ENCODE measurements at places on chromosomes 11 and 22. TPM values are rescaled to one million over a fixed set of nuclear protein-coding genes. Genes with fewer than 3 reads are reported as not detected.
A peak's percentile ranks its signal among the peaks of the same experiment; 100 is the strongest.

DNA sequence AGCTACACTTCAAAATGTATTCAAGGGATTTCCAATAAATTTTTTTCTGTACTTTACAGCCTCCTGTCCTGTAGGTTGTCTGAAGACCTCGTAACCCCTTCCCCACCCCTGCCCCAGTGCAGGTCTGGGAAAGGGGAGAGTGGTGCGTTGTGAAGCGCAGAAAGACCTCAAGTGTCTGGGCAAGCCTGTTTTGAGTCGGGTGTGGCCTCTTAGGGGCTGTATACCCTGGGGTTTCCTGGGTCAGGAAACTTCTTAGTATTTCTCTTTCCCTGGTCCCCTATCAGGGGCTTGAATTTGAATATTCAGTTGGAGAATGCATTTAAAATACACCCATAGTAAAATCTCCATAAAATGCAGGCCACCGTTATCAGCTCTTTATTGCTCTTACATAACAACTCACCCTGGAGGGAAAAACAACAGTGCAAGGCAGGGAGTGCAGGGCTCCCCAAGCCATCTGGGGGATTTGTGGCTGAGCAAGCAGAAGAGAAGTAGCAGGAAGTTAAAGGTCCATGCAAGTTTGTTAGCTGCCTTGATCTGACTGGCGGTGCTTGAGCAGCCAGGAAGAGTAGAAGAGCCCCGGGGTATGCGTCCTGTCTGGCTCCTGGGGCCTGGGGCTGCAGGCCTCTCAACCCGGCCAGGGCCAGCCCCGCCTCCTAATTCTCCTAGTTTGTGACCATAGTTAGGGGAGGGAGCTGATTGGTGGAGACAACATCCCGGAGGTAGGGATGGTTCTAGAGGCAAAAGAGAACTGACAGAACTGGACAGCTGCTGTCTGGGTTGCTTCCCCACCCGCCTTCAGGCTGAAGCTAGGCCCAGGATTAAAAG, 25.7 kb downstream of the ARHGAP1 start:
- no peak overlapping the region for H3K4me3 ChIP-seq
- H3K4me1 ChIP-seq, result peaks cover 35% of the 10 kb centered on the region
- H3K27ac ChIP-seq, result peak overlapping the region; percentile 85
- peak; percentile 63 for DNase-seq

The PANX2 gene
- 2.7 TPM for total RNA-seq

- H3K27ac ChIP-seq, result no peak overlapping the region
- H3K4me3 ChIP-seq, result no peak overlapping the region
- H3K27me3 ChIP-seq, result no peaks in the 10 kb centered on the region
- H3K4me1 ChIP-seq, result no peaks in the 10 kb centered on the region
Measured at GRCh38 chr22:49082451-49082850, 745.2 kb downstream of the BRD1 start.

DNA sequence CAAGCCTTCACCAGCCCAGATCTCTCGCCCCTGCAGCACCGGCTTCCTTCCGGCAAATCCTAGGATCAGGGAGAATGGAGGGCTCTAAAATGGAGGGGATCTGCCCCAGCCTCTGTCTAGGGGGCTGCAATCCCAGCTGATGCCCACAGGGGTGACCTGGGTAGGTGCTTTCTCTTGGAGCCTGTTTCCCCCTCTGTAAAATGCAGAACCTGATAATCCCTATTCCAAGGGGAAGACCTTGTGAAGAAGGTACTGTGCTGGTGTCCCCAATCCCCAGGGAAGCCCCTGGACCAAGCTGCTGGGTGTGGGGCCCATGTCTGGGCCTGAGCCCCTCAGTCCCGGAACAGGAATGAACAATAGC, 2.8 kb downstream of the EMID1 start:
- H3K27me3 ChIP-seq, result no peaks in the 10 kb centered on the region
- no peak overlapping the region for H3K4me3 ChIP-seq
- H3K27ac ChIP-seq, result no peak overlapping the region
- no peaks in the 10 kb centered on the region for H3K36me3 ChIP-seq
- no peak for DNase-seq
- H3K4me1 ChIP-seq, result peaks cover 19% of the 10 kb centered on the region

DNA sequence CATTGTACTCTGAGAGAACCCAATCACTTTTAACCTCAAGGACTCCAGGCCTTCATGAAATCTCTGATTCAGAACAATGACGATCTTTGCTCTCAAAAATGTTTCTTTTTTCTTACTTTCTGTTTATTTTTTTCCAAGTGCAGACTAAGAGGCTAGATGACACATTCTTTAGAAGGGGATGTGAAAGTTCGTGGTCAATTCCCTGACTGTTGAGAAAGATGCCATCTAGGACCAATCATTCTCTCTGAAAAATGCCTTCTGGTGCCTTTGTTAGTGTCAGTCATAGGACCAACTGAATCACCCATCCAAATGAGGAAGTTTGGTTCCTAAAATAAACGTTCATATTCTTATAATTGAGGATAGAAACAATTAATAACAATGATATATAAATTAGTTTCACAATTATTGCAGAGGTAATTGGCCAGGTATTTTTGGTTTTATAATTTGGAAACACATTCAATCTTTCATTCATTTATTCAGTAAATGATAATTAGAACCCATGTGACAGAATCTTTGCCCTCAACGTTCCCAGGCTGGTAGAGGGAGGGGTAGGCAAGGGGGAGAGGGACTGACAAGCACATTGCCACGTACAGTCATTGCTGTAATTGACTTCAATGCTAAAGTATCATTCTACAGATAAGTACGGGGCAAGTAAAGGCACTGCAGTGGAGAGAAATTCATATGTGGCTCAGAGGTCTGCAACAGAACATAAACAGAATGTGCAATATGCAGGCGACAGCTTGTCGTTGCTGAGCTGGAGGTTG, 333.4 kb upstream of the MPPED2 start:
- no peaks in the 10 kb centered on the region for H3K36me3 ChIP-seq
- H3K27me3 ChIP-seq, result no peaks in the 10 kb centered on the region
- H3K4me1 ChIP-seq, result no peaks in the 10 kb centered on the region
- H3K4me3 ChIP-seq, result no peak overlapping the region

The OR4A16 gene
- total RNA-seq, result not detected

- no peak overlapping the region for H3K4me3 ChIP-seq
- H3K27me3 ChIP-seq, result no peaks in the 10 kb centered on the region
- H3K36me3 ChIP-seq, result no peaks in the 10 kb centered on the region
- no peak for DNase-seq
Measured at GRCh38 chr22:33869946-33870345, 50.3 kb downstream of the LARGE1 start.

GRCh38 chr11:122209619-122210366, 93.8 kb upstream of the BLID start:
- H3K4me3 ChIP-seq, result no peak overlapping the region
- no peak overlapping the region for H3K27ac ChIP-seq
- DNase-seq, result no peak
- H3K27me3 ChIP-seq, result no peaks in the 10 kb centered on the region
- no peaks in the 10 kb centered on the region for H3K36me3 ChIP-seq
- H3K4me1 ChIP-seq, result no peaks in the 10 kb centered on the region

- H3K36me3 ChIP-seq, result no peaks in the 10 kb centered on the region
- H3K27ac ChIP-seq, result no peak overlapping the region
- peaks cover 13% of the 10 kb centered on the region for H3K4me1 ChIP-seq
Measured at GRCh38 chr22:46635756-46636155, 15.6 kb downstream of the GRAMD4 start.

DNA sequence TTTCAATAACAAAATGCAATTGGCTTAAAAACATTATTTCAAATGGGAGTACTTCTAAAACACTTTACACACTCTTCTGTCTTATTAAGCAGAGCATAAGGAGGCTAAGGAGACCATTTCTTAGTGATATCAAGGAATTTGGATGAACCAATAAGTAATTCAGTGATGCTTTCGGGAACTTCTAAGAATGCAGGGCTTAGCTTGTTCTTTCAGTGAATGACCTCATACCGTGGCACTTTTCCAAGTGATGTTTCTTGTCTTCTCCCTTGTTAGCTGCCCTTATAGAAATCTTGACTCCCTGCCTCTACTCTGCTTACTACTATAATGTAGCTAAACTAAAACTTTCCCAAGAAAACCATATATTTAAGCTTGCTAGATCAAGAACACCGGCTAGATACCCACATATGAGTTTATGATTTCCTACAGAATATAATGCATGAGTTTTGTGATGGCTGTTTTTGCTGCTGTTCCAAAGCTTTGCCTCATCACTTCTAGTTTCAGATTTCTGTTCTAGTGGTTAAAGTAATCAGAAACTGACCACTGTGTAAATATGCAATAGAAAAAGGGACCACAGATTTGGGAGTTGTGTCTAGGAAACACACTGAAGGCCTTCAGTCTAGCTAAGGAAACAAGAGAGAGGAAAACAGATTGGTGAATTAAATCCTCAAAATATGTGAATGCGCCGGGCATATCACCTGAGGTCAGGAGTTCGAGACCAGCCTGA, 37.5 kb upstream of the STK33 start:
- no peaks in the 10 kb centered on the region for H3K27me3 ChIP-seq
- no peaks in the 10 kb centered on the region for H3K4me1 ChIP-seq
- H3K27ac ChIP-seq, result no peak overlapping the region
- H3K36me3 ChIP-seq, result peaks cover 16% of the 10 kb centered on the region
- no peak for DNase-seq

The FLRT1 gene
- 0.15 TPM for total RNA-seq

The IGLL1 gene
- total RNA-seq, result not detected

The C11orf16 gene
- total RNA-seq, result 6.1 TPM

The CCDC86 gene
- 9.0 TPM for total RNA-seq

- H3K36me3 ChIP-seq, result no peaks in the 10 kb centered on the region
- no peaks in the 10 kb centered on the region for H3K27me3 ChIP-seq
- no peak overlapping the region for H3K27ac ChIP-seq
- DNase-seq, result no peak
- H3K4me1 ChIP-seq, result no peaks in the 10 kb centered on the region
Measured at GRCh38 chr11:108568195-108568858, 25.2 kb downstream of the EXPH5 start.

The KRTAP5-11 gene
- total RNA-seq, result not detected

The CD6 gene
- total RNA-seq, result 27.2 TPM

Data from upper lobe of left lung (tissue), 6 donors.